RWPE1 (cell line): ENCODE measurements at places on chromosomes 12 and 14.

DNA sequence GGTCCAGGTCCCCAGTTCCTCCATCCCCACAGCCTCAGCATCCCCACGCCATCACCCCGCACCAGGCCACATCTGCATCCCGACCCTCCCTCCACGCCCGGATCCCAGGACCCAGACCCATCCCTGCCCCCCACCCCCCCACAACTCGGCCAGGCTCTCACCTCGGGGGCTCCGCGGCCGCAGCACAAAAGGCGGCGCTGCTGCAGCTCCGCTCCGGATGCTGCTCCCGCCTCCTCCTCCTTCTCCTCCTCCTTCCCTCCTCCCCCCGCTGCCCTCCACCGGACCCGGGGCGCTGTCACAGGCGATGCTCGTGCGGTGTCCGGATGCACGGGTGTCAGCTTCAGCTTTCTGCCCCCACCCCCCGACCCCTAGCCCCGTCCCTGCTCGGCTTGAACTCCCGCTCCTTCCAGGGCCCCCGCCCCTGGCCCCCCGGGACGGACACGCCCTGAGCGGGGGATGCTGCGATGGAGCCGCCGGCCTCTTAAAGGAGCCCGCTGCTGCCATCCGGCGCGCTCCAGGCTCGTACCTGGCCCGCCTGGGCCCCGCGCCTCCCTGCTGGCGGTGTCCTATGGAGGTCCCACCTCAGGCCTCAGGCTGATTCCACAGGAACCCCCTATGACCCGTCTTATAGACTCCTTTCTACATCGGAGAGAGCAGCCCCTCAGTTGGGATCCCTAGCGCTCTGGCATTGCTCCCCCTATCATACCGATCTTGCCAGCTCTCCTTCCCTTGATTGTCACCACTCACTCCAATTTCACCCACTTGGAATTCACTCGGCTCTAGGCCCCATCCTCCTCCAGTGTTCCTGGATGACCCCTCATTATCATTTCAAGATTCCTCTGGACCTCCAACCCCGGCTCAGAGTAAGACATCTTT is at the start of gene MAP3K12:
Gene MAP3K12, minus strand, starts transcription at position 193 of the 876 bp plus-strand sequence. CDS start 12,067 bp downstream, outside the sequence.
- DNase-seq = peak; percentile 55

DNA sequence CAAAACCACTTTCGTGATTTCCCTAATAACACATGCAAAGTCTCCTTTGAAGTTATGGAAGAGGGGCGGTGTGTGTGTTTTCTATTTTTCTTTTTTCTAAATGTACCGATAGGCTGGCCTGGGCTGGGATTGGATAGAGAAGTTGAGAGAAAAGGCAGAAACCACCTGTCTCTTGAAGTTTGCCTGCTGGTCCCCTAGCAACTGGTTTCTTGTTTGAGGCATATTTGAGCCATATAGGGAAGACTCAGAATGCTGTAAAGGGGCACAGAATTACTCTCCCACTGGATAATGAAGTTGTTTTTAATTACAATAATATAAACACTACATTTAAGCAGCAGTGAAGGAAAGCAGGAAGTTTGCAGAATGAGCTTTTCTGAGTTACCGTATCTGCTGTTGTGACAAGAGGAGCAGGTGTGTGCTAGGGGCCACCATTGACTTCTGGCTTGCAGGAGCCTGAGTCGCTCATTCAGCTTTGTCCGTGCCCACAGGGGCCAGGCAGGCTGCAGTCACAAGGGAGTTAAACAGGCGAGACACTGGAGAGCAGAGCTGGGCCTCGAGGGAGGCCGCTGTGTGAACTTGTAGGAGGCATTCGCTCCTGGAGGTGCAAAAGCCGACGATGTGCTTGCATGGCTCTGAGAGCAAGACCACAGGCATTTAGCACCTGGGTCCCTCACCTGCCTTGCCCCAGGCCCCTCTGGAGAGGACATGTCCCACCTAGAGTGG is 173.8 kb upstream of the RGS6 start:
- no peak for DNase-seq

- DNase-seq = no peak
Measured at GRCh38 chr12:44876544-44877410, 662 bp upstream of the NELL2 start.

DNA sequence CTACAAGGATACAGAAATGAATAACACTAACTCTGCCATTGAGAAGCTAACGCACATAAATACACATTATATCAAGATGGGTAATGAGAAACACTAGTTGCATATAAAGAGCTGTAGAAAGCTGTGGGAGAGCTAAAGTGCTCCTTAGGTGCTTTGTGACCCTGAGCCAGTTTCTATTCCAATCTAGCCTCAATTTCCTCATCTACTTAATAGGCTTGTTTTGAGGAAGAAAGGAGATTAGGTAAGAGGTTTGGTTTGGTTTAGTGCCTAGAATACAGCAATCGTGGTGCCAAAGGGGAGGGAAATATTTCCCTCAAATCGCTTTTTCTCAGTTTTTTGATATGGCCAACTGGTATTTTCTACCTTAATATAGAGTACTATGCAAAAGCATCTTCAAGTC is 994 bp downstream of the SRP54 start:
- DNase-seq = no peak

DNA sequence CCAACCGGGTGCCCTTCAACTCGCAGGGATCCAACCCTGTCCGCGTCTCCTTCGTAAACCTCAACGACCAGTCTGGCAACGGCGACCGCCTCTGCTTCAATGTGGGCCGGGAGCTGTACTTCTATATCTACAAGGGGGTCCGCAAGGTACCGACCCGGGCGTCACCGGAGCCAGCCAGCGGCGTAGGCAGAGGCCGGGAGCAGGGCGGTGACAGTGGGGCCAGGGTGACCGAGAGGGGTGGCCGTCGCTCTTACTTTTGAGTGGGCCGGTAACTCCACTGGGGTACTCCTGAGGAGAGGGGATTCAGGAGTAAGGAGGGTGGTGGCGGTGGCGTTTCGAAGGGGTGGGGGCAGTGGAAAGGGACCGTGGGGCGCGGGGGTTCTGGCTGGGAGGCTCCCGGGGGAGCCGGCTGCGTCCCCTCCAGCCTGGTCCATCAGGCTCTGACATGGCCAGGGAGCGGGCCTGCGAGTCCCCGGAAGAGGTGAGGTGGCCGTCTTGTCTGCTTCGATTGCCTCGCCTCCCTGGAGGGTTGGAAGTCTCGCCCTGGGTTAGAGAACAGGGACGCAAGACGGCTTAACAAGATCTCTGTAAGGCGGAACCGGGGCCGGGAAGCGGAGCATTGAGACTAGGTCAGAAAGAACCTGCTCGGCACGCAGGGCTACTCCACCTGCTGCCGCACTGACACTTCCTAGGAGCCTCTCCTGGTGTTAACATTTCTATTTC is 491 bp downstream of the WDR20 start:
- DNase-seq = peak; percentile 35

DNA sequence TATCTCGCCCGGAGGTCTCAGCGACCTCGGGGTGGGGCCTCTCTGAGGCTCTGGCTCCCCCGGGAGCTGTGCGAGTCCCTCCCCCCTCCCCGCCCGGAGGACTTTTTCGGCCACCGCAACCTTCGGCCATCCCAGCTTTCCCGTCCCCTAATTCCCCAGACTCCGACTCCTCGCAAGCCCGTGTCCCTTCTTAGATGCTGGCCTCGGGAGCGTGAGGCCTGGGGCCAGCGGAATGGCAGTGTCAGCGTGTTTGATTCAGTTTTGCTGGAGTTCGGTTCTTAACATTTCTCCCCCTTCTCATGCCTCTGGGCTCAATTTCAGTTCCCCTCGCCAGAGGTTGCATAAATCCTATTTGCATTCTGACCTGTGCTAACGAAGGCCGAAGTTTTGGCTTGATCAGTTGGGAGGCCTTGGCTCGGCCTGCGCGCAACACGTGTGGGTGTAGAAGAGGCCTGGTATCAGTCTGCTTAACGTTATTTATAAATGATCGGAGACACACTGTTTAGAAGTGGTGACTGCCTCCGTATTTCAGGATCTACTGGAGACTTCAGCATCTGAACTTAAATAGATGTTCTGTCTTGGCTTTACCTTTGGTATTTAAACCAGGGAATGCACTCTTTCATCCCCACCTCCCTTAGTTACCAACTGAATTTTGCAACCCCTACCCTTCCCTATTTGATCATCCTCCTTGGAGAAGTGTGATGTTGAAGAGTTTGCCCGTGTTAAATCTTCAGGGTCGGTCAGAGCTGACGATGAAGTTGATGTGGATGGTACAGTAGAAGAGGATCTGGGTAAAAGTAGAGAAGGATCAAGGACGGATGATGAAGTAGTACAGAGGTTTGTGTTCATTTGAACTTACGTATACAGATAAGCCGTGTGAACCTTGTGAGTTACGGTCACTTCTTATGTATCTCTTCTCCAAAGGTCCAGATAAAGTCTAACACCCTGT is 851 bp downstream of the HSP90B1 start:
- peak; percentile 19 for DNase-seq

GRCh38 chr12:6963791-6964413 is 6.6 kb downstream of the PHB2 start:
- no peak for DNase-seq

DNA sequence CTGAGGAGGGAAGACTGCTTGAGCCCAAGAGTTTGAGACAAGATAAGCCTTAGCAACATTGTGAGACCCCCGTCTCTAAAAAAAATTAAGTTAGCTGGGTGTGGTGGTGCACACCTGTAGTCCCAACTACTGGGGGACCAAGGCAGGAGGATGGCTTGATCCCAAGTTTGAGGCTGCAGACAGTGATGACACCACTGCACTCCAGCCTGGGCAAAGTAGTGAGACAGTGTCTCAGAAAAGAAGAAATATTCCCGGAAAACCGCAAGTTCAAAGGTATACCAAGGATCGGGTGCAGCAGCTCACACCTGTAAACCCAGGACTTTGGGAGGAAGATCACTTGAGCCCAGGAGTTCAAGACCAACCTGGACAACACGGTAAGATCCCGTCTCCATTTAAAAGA is 5.8 kb downstream of the PTGES3 start:
- DNase-seq = no peak

DNA sequence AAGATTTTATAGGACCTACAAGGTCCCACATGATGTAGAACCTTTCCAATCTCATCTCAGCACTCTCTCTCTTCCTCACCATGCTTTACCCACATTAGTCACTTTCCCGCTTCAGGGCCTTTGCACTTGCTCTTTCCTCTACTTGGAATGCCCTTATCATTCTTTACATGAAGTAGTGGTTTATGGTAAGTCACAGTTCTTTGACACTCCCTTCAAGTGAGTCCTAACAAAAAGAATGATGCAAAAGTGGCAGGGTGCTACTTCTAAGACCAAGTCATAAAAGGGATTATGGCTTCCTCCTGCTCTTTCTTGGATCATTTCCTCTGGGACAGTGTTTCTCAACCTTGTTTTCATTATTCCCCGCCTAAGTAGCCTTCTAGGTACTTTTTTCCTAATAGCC is 13.1 kb downstream of the TMBIM4 start:
- no peak for DNase-seq

DNA sequence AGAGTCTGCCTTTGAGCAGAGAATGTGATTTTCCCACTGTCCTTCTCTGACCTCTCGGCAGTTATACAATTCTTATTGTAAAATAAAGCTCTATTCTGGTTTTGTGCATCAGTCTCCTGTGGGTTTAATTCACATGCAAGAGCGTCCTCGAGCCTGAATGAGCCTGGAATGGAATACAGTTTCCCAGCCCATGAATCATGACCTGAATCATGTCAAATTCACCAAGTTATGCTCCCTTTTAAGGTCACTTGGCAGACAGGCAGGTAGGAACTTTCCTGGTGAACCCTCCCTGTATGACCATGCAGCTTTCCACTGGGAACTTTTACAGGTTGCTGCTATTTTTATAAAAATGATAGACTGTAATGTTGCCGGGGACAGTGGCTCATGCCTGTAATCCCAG is 41.7 kb downstream of the BICD1 start:
- DNase-seq = peak; percentile 13

- DNase-seq = peak; percentile 53
Measured at GRCh38 chr14:69580009-69580577, 5.4 kb upstream of the CCDC177 start.

- no peak for DNase-seq
Measured at GRCh38 chr14:99435327-99435726, 45.3 kb downstream of the SETD3 start.

- DNase-seq = no peak
Measured at GRCh38 chr14:68366656-68367055, 426.2 kb downstream of the ZFP36L1 start.

GRCh38 chr14:72925171-72925759 is 999 bp upstream of the DCAF4 start:
- DNase-seq = no peak

DNA sequence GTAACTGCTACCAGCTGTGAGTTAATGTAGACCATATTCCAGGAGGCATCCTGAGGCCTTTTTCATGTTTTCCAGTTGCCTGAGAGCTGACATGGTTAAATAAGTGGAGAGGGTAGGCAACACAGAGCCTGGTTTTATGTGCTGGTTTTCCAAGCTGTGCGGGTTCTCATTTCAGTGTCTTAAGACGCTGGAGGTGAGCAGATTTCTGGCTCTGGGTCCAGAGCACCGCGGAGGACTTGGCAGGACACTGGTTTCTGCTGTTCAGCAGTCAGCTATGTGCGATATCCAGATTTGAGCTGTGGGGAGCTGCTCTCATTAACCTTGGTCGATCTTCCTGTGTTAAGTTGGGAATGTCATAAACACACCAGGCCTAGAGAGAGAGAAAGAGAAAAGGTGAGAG is 680.8 kb downstream of the BCL11B start:
- no peak for DNase-seq

GRCh38 chr12:54220567-54220966 is 31.8 kb upstream of the SMUG1 start:
- DNase-seq = no peak

DNA sequence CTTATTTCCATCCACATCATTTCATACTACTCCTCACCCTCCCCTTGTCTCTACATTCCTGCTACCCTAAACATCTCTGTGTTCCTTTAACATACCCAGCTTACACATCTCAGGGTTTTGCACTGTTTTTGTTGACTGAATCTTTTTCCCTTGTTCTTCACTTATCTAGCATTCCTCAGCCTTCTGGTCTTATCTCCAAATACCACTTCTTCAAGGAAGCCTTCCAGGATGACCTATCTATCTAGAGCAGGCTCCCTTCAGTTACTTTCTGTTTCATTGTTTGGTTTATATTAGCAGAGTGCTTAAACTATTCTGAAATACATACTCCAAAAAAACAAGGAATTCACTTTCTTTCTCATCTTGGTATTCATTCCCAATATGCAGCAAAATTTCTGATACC is 353.1 kb downstream of the NAV3 start:
- DNase-seq = no peak

DNA sequence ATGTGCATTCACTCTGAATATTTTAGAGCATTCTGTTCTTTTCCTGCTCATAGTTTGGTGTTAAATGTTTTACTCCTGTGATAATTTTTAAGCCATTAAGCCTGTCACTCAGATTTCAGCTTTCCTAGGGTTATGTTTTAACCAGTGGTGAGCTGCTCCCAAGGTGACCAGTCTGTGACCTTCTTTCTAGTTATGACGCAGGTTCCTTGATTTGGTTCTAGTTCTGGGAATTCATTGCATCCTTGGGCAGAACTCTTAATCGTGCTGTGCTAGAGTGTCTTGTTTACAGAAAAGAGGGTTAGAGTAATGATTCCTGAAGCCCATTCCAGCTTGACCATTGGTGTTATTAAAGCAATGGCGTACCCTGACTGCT is 2.2 kb downstream of the GABARAPL1 start:
- DNase-seq = no peak

- DNase-seq = no peak
Measured at GRCh38 chr12:113374823-113375428, 16.5 kb downstream of the PLBD2 start.
